ELR (cell line): ENCODE measurements at places on chromosomes 2 and 18.

DNA sequence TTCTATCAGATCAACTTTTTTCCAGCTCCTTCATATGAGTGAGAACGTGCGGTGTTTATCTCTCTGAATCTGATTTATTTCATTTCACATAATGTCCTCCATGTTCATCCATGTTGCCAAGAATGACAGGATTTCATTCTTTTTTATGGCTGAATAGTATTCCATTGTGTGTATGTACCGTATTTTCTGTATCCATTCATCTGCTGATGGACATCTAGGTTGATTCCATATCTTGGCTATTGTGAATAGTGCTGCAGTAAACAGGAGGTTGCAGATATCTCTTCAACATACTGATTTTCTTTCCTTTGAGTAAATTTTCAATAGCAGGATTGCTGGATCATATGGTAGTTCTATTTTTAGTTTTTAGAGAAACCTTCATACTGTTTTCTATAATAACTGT is 388.5 kb downstream of the DCDC2C start:
- no peak for DNase-seq

GRCh38 chr2:85399183-85399455 is 11.0 kb downstream of the CAPG start:
- no peak for DNase-seq

- no peak for DNase-seq
These were observed 299.7 kb downstream of the DSEL start for GRCh38 chr18:67216846-67217245.

DNA sequence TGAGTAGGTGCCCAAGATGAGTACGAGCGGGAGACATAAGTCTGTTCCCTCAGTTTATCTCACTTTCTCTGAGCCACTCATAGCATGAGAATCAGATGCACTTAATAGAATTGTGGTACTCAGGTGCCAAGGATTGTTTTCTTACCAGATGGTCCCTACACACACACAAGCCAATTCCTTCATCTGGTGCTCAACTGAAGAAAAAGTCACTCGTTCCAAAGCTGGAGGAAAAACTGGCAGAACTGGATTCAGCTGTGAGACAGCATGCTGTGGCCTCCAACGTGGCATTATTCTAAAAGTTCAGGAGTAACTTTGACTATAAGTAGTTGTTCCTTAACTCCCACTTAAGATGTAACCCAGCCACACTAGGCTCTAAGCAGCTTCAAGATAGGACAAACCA is 33.4 kb upstream of the ABCA12 start:
- DNase-seq, result no peak

DNA sequence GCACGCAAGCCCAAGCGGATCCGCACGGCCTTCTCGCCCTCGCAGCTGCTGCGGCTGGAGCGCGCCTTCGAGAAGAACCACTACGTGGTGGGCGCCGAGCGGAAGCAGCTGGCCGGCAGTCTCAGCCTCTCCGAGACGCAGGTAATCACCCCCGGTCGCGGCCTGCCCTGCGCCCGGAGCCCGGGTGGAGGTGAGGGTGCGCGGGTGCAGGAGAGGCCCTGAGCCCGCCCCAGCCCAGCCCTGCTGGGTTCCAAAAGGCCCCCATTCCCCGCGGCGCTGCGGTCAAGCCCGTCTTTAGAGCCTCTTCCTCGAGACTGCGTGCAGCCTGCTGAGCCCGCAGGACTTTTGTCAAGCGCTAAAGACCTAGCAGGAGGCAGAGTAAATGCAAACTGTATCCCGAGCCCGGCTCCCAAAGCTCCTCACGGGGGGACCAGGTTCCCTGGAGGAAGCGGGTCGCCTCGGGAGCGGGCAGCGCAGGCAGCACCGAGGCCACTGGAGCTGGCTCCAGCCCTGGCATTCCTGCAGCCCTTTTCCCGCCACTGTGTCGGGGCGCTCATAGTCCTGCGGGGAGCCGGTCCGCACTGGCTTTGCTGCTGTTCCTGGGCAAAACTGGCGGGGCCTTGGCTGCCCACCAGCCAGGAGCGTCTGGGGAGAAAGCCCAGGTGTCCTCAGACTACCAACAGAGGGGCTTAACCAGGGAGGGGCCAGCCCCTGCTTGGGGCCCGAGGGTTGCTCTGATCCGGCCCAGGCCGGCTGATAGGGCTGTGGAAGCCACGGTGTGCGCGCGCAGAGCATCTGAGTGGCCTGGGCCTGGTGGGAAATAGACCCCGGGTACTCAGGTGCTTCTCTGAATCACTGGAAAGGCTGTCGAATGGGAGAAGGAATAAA is 7.3 kb downstream of the EMX1 start:
- no peak for DNase-seq

DNA sequence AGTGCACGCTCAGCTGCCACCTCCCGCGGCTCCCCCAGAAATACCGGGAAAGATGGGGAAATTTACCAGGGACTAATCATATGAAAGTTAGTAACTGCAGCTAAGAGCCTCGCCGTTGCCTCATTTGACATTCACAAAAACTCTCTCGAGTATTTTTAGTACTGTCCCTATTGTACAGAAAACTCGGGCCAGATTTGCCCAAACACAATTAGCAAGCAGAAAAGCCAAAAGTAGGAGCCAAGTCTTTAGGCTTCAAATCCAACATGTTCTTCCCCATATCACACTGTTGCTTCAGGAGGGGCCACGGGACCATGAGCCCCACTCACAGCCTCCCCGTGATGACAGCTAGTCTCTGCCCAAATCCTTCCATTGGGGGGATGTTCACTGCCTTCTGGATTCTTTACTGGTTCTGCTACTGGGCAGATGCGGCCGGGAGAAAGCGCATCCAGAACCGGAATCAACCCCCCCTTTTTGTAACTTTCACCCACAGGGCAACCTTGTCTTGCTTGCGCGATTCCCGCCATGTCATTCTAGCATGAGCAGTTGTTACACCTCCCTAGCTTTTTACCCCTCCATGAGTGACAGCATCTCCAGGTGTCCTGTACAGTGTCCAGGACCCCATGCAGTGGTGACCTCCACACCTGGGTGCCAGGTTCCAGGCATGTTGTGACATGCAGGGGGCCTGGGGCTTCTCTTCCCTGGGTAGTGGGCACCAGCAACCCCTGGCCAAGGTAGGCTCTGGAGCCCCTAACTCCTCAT is 35.2 kb downstream of the CENPO start:
- DNase-seq, result no peak

- no peak for DNase-seq
These were observed 1352.9 kb upstream of the CHAC2 start for GRCh38 chr2:52414561-52415295.

DNA sequence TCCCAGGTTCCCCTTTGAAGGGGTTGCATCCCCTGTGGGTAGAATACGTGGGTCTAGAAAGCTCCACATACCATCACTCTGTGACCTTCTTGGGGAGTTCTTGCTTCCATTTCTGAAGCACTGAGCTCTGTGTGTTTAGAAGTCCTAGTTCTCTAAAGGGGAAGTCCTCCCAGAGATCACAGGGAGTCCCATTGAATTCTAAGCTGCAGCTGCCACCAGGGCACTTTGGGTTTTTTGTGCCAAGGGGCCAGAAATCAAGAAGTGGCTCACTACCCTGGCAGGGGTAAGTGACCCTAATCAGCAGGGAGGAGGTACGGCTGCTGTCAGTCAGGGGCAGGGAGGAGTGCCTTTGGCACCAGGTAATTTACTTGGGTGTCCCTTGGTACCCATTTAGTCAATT is 70.9 kb downstream of the EHD3 start:
- no peak for DNase-seq

DNA sequence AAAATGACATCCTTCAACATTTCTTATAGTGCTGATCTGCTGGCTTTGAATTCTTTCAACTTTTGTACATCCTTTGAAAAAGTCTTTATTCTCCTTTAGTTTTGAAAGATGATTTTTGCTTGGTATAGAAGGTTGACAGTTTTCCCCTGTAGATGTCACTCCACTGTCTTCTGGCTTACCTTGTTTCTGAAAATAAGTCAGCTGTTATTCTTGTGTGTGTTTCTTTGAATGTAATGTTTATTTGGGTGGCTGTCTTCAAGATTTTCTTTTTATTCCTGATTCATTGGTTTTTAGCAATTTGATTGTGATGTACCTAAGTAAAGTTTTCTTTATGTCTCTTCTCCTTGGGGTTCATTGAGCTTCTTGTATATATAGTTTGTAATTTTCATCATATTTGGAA is 47.6 kb downstream of the ACTR3 start:
- DNase-seq, result no peak

DNA sequence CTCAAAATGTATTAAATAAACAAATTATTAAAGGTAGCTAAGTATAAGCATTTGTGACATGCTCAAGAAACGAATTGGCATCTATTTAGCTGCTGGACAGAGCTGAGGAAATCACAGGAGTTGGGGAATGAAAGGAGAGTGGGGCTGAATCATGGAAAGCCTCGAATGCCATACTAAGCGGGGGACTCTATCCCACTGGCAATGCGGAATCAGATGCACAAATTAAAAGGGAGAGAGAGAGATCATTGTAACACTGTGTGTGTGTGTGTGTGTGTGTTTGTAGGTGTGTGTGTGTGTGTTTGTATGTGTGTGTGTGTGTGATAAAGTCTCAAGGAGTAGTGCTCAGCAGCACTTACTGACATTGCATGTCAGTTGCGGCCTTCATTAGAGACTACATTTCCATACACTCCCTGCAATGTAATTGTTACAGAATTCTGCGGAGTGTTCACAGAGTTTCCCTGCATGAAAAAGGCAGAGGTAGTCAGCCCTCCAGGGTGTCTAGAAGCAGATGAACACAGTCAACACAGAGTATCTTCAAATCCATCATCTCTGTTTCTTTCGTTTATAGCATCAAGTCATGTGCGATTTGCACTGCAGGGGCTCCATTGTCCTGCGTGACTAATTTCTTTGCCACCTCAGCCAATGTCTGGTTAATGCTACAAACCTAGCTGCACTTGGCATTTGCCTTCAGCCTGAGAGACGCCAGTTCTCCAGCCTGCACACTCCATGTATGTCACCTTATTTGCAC is 111.7 kb upstream of the CYRIA start:
- no peak for DNase-seq

- DNase-seq, result peak; percentile 45
These were observed 52.2 kb downstream of the C1QL2 start for GRCh38 chr2:119106301-119106897.

DNA sequence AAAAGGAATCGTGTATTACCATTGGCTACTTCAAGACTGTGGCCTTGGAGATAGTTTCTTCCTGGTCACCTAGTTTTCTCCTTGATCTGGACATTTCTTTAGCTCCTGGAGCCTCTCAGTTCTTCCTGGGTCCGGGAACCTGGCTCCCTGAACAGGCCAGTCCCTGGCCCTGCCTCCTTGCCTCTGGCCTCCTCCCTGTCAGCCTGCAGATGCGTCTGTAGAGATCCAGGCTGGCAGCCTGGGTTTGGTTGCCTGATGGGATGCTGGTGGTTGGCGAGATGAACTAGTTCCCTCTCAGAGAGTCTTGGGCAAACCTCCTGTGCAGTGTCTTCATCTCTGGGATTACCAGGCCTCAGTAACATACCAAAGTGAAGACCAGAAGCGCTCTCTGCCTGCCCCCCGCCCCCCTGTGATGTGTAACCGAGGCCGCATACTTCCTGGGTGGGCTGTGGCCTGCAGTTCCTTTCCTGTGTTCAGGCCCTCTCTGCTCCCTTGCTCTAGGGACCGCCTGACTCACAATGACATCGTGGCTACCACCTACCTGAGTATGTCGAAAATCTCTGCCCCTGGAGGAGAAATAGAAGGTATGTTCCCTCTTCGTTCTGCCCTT is 85.4 kb downstream of the DYSF start:
- peak; percentile 20 for DNase-seq

DNA sequence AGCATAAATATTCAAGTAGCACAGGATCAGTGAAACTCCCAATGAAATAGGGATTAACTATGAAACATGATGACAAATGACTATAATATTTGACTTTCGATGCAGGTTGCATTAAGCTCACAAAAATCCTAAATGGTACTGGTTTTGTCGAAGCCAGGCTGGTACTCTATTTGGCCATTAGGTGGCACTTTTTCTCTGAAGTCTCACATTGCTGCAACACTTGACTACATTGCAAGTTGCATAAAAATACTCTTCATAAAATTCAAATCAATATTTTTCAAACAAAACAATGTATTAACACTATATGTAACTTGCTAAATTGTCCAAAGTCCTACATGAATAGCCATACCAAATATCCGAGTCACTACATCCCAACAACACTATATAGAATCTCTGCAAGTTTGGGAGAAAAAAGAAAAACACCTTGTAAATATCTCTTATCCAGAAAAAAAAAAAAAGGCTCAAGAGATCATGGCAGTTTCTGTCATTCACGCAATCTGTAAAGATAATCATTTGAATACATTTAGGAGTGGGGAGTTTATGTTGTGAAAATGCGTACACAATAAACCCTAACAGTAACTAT is 9.5 kb downstream of the RTTN start:
- peak; percentile 71 for DNase-seq

DNA sequence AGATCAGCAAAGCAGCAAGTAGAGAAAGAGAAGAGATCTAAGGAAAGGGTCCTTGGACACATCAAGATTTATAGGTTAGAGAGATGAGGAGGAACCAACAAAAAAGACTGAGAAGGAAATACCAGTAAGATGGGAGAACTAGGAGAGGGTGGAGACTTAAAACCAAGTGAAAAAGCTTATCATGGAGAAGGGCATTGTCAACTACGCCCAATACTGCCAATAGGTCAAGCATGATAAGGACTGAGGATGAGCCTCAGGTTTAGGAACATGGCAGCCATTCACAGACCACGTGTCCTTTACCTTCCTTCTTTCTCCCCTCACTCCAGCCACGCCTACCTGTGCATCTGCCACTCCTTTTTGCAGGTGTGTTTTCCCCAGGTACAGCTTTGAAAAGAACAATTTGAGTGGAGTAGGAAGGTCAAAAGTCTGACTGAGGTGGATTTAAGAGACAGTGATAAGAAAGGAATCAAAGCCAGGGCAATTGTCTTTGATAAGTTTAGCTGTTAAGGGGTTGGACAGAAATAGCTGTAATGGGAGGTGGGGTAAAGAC is 238.7 kb downstream of the STK39 start:
- no peak for DNase-seq

GRCh38 chr18:5420906-5421305 is 122.9 kb downstream of the EPB41L3 start:
- no peak for DNase-seq

- no peak for DNase-seq
These were observed 301.6 kb downstream of the STK39 start for GRCh38 chr2:167945660-167946368.

- DNase-seq, result no peak
These were observed 581.7 kb downstream of the ARHGAP15 start for GRCh38 chr2:143710879-143711278.

DNA sequence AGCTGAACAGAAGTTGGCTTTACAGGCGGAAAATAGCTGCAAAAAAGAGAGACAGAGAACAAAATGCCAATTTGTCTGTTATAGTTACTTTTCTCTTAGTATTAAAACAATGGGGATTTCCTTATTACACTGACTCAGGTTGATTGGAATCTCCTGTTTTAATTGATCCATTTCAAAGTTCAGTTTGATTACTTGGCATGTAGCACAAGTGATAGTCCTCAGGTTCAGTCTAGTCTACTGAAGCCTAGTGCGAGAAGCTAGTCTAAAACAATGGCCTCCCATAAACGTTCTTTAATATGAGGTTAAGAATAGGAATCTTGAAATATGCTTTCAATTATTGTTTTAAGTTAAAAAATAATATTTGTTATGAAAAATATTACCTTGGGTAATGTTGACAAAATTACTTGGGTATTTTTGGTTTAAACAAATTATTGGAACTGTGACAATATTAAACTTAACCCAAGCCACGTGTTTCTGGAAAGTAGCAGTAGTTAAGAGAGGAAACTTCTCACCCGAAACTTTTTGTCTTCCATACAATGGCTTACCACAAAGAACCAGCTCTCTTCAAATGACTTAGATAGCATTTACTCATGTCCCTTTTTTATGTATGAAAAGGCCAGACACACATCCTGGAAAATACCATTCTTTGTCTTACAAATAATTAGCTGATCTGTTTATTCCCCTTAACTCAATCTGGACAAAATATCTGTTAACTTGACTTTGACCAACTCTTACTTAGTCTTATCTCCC is 1326.2 kb upstream of the TMEFF2 start:
- DNase-seq, result no peak
